ENCODE measurements at places on chromosomes 4 and X. TPM values are rescaled to one million over a fixed set of nuclear protein-coding genes. Genes with fewer than 3 reads are reported as not detected.

SMIM10 gene
- total RNA-seq: 1.3 TPM

ZNF518B gene
- 25.5 TPM for total RNA-seq

CSAG3 gene
- total RNA-seq: 0.52 TPM

BRS3 gene
- 0.05 TPM for total RNA-seq

ADH4 gene
- total RNA-seq: 0.09 TPM

TRPC3 gene
- 0.24 TPM for total RNA-seq

CITED1 gene
- total RNA-seq: 0.52 TPM

SYN1 gene
- total RNA-seq: 0.52 TPM

MUC7 gene
- total RNA-seq: not detected

TRPC5OS gene
- total RNA-seq: 0.09 TPM

UGT2A1 gene
- total RNA-seq: 0.09 TPM

MAGEB17 gene
- total RNA-seq: not detected

FRG2 gene
- 0.05 TPM for total RNA-seq

KLHL4 gene
- 1.7 TPM for total RNA-seq

TMPRSS11B gene
- 0.05 TPM for total RNA-seq

FAM156B gene
- total RNA-seq: 8.4 TPM

SPANXC gene
- 0.24 TPM for total RNA-seq

PABPC4L gene
- total RNA-seq: 3.1 TPM

ARR3 gene
- total RNA-seq: not detected

TMEM31 gene
- 0.19 TPM for total RNA-seq

TAB3 gene
- total RNA-seq: 5.9 TPM

PTTG2 gene
- 0.09 TPM for total RNA-seq

LUZP4 gene
- total RNA-seq: not detected

OFD1 gene
- total RNA-seq: 30.3 TPM

SHROOM3 gene
- 1.7 TPM for total RNA-seq

TEC gene
- 2.9 TPM for total RNA-seq

IBSP gene
- total RNA-seq: 0.33 TPM

RNF128 gene
- 0.90 TPM for total RNA-seq

GASK1B gene
- 5.7 TPM for total RNA-seq

SSX2 gene
- not detected for total RNA-seq

TEX11 gene
- 0.14 TPM for total RNA-seq

TMEM128 gene
- total RNA-seq: 30.3 TPM

ETNPPL gene
- total RNA-seq: 0.19 TPM

SPON2 gene
- 5.3 TPM for total RNA-seq

DAPP1 gene
- total RNA-seq: 24.4 TPM

PNMA6F gene
- under 0.01 TPM for total RNA-seq

SPANXB1 gene
- not detected for total RNA-seq

MAOA gene
- total RNA-seq: 0.99 TPM

BCORL1 gene
- total RNA-seq: 1.0 TPM

EGFL6 gene
- total RNA-seq: 2.4 TPM

CXXC4 gene
- total RNA-seq: 1.2 TPM

GRIA2 gene
- 0.38 TPM for total RNA-seq

AKAP14 gene
- 0.09 TPM for total RNA-seq

FGA gene
- total RNA-seq: 0.33 TPM

YIPF7 gene
- 0.09 TPM for total RNA-seq

MAGEA4 gene
- not detected for total RNA-seq

Data from thymus (tissue), 14 donors.